ENCODE measurements at places on chromosomes 1 and 21. TPM values are rescaled to one million over a fixed set of nuclear protein-coding genes. Genes with fewer than 3 reads are reported as not detected.

GRCh38 chr1:183931646-183932271 is 105.8 kb downstream of the COLGALT2 start:
- no peak for DNase-seq

GRCh38 chr1:75732703-75733102 is 8.2 kb downstream of the ACADM start:
- no peak for DNase-seq

TXNIP gene
- total RNA-seq: 53.2 TPM

MANEAL gene
- total RNA-seq: 1.6 TPM

- no peak for DNase-seq
These were observed 11.2 kb downstream of the CD84 start for GRCh38 chr1:160567858-160568682.

ELAPOR1 gene
- 0.26 TPM for total RNA-seq
